ENCODE measurements at places on chromosomes 11 and 22.

DNA sequence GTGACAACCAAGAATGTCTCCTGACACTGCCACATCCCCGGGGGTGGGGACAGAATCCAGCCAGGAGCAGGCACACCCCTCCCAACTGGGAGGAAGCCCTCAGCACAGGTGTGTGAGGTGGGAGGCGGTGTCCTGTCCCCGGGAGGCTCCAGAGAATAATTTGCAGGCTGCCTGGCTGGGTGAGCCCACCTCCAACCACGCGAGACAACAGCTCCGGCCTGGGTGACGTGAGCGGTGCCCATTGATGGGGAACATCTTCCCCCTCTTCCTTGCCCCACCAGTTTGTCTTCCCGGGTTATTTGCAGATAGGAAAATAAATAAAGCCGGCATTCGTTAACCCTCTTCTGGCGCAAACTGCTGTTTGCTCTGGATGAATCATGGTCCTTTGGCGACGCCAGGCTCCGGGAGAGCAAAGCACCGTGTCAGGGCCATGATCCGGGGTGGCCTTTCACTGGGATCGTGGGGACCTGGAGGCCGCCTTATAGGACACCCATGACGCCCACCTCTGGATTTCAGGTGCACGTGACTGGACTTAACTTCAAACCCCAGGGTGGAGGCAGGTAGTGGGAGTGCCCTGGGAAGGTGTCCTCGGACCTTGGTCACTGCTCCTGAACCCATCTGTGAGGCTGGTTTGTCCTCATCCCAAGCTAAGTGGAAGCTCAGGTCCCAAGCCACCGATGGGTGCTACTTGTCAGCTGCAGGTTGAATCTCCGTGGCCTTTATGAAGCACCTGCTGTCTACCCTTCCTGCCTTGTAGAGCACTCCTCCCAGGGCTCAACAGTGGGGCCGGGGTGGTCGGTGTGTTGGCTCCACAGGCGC lies 13.9 kb downstream of the CCND1 start:
- DNase-seq = peak; percentile 13

- no peak for DNase-seq
Observed at GRCh38 chr11:20007386-20007785, 152.9 kb downstream of the DBX1 start.

- no peak for DNase-seq
Observed at GRCh38 chr22:24181088-24181995, at the start of gene SUSD2. TSS of gene SUSD2 (plus strand) at chr22:24181487. CDS start at chr22:24181520, 33 bp downstream.

DNA sequence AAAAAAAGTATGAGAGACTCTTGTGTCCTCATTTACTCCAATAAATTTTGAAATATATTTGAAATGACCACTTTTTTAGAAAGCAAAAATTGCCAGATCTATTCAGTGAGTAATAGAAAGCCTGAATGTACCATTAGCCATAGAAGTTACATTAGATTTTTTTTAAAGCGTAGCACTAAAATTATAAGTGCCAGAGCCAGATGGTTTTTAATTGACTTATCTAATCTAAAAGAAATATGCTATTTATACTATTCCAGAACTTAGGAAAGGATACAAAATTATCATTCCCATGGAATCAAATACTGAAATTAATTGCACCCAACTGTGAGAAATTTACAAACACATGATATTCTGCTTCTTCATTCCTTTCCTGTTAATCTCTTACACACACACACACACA lies 64.4 kb upstream of the SLC17A6 start:
- DNase-seq = no peak

- DNase-seq = no peak
Observed at GRCh38 chr22:49968313-49968830, 7.8 kb downstream of the PIM3 start.

DNA sequence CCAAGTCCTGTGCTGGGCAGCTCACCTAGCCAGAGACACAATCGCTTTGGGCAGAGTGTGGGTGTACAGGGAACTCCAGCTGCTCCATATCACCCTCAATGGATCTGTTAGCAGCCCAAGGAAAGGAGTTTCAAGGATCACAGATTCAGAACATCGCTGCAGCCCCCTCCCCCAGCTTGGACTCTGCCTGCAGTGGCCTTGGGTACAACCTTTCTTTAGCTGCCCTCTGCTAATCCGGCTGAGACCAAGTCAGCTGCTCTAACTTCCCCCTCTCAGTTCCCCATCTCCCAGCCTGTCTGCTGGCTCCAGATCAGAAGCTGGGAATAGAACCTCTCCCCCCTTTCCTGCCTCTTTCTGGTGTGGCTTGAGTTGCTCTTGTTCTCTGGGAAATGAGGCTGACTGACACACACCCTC lies 1.3 kb downstream of the TMEM86A start:
- DNase-seq = no peak

DNA sequence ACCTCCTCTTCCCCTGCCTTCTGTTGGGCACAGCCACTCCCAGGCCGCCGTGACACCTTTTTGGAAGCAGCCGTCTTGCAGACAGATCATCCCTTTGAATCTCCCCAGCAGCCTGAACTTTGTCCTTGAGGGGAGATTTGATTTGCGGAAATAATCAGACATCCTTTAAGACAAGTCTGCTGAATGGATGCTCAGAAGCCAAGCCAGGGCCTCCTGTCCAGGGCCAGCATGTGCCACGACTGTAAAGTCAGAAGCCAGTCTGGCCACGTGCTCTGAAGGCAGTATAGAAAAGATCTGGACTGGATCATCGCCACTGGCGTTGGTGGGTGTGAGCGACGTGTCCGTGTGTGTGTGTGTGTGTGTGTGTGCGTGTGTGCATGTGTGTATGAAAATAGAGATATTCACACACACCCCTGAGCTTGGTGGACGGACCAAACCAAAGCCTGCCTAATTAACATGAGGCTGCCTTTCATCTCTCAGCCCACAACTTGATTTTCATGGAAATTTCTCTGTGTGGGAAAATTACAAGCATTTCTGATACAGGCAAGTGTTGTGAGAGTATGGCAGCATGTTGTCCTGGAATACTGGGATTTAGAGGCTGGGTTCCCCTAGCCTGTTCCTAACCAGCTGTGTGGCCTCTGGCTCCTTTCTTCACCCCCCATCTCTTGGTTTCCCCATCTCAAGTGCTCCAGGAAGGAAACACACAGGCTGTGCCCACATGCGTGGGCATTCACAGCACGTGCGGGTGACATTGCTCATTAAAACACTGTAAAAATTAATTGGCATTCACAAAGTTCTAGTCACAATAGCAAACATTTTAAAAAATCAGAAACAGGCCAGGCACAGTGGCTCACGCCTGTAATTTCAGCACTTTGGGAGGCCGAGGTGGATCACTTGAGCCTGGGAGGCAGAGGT lies 61.8 kb upstream of the WNT7B start:
- DNase-seq = no peak

DNA sequence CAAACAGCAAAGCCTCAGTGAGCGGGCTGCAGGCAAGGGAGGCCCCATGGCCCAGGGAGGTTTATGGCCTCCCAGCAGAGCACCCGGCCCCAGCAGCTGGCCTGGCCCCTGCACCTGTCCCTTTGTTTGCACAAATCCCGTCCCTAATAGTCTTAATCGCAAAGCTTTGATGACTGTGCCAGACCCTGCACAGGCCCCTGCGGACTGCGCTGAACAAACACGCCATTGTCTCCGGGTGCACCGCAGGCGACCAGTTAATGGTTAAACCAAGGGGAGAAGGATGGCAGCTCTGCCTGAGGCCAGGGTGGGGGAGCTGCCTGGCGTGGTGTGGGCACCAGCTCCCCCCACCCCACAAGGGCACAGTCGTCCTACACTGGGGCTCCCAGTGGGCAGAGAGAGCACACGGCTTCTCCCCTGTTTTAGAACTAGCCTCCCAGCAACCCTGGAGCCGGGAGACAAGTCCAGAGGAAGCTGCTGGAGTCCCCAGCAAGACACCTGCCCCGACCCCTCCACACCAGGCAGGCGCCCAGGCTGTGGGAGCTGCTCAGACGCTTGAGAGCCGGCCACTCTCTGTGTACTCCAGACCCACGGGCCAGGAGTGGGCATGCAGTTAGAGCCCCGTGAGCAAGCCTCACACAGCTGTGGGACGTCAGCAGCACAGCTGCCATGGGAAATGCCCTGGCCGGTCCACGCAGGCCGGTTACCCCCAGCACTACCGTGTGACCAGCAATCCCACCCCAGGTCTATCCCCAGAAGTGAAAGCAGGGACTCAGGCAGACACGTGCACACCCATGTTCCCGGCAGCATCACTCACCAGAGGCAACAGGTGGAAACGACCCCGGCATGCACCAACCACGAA lies 39.7 kb upstream of the TH start:
- peak; percentile 79 for DNase-seq

DNA sequence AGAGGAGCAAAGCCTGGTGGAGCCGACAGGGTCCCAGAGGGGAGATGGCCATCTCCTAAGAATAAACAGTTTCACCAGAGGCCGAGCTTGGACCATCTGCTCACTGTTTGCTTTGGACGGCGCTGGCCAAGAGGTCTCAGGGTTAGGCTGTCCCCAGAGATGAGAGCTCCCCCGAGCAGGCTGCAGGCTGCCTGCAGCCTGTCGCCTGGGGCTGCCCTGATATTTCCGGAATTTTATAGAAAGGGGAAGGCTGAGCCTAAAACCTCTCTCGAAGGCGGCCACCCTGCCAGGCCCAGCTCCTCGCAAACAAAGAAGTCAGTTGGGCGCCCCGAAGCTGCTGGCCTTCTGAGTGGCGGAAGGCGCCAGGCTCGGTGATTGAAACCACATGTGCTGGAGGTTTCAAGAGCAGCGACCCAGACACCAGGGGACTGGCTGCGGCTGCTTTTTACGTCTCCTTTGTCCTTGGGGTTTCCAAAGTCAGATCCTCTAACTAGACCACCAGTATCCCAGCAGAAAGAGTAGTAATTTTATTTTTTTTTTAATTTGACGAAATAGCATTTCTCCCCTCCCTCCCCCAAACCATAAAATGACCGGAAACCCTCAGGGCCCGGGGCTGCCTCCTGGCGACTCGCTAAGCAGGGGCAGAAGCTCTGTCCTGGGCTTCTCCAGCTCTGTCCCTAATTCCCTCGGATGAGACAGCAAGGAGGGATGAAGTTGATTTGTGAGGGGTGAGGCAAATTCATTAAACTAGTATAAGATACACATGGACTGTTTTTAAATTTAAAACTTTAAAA lies 57.4 kb downstream of the CLMP start:
- no peak for DNase-seq

DNA sequence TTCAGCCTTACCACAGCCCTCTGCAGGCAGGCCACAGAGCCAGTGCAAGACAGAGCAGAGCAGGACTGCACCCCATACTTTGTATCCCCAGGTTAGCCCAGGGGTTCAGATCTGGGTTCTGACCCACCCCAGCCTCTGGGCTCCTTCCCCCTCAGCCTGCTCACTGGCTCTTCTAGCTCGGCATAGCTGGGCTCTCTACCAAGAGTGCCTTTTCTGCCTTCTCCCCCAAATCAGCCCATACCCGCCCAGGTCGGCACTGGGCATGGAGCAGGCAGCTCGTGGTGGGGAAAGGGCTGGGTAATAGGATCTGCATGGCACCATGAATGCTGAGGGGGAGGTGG lies 8.3 kb downstream of the RELT start:
- no peak for DNase-seq

GRCh38 chr22:21761086-21761485 lies 25.5 kb upstream of the YPEL1 start:
- no peak for DNase-seq

- no peak for DNase-seq
Observed at GRCh38 chr11:35082321-35083180, 56.4 kb upstream of the CD44 start.

DNA sequence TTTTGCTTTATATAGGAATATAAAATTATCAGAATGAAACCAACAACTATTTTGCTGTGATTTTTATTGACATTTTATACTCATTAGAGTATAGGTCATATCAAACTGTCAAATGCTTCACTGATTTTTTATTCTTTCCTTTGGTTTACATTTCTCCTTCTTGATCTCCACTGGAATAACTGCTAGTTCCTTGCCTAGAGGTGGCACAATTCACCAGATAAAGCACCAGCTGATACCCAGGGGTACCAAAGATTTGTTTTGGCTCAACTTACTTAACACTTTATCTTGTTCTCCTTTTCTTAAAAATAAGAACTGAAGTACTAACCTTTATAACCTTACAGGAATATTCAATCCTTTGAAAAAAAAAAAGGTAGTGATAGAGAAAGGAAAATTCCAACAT lies 725.1 kb upstream of the CHORDC1 start:
- DNase-seq = no peak

DNA sequence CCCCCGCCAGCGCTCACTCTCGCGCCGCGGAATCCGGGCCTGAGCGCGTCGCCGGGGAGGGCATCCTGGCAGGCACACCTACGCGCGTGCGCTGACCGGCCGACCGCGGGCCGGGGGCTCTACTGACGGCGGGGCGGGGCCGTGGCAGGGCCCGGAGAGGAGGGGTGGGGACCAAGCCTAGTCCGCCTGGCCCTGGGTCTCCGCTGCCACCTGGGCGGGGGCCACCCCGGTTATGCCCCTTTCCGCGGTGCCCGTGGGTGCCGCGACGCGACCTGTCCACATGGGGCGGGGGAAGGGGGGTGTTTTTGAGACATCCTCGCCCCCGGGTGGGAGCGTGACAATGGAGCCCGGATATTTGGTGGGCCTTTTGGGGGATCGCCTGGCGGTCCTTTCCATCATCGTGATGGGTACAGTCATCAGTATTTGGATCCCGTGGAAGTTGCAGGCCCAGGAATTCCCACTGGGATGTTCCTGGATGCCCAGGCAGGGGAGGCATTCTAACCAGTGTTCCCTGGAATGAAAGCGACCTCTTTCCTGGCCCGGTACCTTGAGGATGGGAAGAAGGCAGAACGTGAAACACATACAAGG lies 2.2 kb downstream of the NCAM1 start:
- peak; percentile 28 for DNase-seq

DNA sequence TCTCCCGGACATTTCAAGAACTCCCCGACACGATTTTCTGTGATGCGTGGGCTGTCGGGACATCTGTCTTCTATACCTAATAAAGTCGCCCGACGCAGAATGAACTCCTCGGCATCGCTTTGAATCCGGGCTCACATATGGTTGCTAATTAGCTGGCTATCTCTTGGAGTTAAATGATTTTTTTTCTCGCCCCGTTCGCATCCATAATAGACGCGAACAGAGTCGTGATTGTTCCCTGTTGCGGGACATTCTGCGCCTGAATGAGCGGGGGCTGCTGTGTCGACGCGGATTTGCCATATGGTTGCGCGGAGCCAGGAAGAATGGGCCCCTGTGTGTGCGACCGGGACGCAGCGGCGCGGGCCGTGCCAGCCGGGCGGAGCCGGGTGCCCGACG lies 16.4 kb downstream of the CDKN1C start:
- DNase-seq = no peak

DNA sequence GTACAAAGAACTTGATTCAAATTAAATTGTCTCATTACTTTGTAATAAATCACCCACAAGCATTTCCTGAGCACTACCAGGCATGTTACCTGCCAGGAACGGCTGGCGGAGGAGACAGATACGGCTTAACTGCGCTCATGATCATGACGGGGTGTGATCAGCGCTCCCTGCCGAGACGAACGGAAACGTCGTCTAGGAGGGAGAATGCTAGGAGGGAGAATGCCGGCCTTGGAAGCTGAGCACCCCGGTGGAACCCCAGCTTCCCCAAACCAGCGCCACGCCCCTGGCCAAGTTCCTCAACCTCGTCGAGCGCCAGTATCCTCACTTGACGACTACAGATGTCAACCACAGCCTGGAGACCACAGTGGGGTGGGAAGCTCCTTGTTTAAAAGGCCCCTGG lies 272.8 kb downstream of the CTTN start:
- DNase-seq = no peak
